Activated CD4-positive, alpha-beta T cell treated with anti-CD3 and anti-CD28 coated beads, Interleukin-2, amount 50 U/mL, for 1 hour (primary cell): ENCODE measurements at places on chromosomes 5 and 9.

GRCh38 chr9:78300209-78300608 lies 3.3 kb downstream of the PSAT1 start:
- DNase-seq = no peak

DNA sequence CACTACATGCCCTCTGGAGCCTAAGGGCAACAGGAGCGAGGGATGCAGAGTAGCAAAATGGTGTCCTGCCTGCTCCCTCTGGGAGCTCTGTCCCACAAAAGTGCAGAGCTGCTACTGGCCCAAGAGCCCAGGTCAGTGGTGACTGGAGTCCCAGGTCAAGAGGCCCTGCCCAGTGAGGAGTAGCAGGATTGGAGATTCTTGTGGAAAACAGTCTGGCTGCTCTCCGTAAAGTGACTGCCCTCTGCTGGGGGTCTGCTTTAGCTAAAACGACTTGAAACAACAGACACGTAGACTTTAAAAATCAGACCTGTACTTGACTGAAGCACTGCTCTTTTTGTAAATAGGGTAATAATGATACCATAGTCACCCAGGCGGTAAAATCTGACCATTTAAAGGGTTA lies 917.0 kb downstream of the MAT2B start:
- no peak for DNase-seq

- no peak for DNase-seq
Observed at GRCh38 chr5:126079266-126079665, 343.9 kb upstream of the GRAMD2B start.

- no peak for DNase-seq
Observed at GRCh38 chr5:545641-546375, 21.6 kb upstream of the SLC9A3 start.

GRCh38 chr5:135253601-135254178 lies 145.3 kb downstream of the MACROH2A1 start:
- no peak for DNase-seq

GRCh38 chr5:156322666-156323065 lies 4.3 kb upstream of the SGCD start:
- DNase-seq = no peak

GRCh38 chr5:68367287-68367686 lies 151.7 kb downstream of the PIK3R1 start:
- no peak for DNase-seq

DNA sequence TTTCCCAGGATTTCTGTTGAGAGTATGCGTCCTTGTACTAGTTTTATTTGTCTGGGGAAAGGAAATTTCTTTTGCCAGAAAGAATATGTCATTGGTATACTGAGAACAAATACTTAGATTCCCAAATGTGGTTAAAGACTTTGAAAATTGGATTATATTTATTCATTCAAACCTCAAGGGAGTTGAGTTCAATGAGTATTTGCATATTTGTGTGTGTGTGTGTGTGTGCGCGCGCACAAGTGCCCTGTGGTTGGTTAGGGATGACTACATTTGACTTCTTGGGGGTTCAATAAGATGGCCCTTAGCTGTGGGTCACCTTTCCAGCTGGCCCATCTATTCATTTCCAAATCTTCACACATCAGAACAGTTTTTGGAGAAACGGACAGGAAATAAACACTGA lies 4.9 kb downstream of the RXFP3 start:
- no peak for DNase-seq

- DNase-seq = no peak
Observed at GRCh38 chr5:66342341-66342880, 198.3 kb downstream of the SREK1 start.

DNA sequence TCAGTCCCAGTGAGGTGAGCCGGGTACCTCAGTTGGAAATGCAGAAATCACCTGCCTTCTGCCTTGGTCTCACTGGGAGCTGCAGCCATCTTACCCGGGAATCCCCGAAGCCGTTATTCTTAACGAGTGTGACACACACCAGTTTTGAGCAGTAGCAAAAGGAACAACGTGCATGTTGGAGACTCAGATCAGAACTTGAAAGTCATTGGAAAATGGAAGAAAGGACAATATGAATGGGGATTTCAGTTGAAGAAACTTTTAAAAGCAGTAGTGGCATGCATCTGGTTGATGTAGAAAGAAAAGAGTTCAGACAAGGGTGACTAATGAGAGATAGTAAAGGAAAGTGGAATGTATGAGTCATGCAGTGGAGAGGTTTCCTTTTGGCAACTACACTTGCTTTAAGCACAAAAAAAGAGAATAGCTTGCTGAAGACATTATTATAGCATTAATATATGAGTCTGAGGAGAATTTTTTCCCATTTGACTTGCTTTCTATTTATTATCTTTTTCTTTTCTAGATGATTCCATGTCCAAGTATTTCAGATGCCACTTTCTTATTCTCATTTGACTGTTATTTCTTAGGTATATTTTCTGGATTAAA lies 44.4 kb upstream of the ANKDD1B start:
- DNase-seq = no peak

GRCh38 chr5:72224946-72225463 lies 95.0 kb downstream of the MRPS27 start:
- no peak for DNase-seq

- no peak for DNase-seq
Observed at GRCh38 chr9:71814815-71815214, 46.5 kb upstream of the CEMIP2 start.

DNA sequence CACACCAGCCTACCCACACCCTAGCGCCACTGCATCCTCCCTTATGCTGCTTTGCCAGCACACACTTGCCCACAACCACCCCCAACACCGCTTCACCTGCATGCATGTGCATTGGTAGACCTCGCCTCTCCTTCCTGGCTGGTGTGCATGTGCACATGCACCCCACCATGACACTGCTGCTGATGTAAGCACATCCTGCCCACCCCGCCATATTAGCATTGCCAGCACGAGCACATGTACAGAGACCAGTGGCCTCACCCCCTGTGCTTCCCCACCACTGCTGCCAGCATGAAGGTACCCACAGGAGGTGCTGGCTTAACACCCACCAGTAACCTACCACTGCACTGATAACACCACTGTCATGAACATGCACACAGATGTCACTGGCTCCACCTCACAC lies 218.2 kb downstream of the SLCO4C1 start:
- no peak for DNase-seq

DNA sequence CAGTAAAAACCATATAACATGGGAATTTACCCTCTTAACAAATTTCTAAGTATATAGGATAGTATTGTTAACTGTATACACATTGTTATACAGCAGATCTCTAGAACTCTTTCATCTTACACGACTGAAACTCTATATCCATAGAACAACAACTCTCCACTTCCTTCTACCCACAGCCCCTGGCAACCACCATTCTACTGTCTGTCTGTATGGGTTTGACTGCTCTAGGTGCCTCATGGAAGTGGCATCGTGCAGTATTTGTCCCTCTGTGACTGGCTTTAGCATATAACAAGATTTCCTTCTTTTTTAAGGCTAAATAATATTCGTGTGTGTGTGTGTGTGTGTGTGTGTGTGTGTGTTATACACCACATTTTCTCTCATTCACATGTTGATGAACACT lies 100.7 kb downstream of the ZNF462 start:
- no peak for DNase-seq
